ENCODE measurements at places on chromosomes 7 and 10.

DNA sequence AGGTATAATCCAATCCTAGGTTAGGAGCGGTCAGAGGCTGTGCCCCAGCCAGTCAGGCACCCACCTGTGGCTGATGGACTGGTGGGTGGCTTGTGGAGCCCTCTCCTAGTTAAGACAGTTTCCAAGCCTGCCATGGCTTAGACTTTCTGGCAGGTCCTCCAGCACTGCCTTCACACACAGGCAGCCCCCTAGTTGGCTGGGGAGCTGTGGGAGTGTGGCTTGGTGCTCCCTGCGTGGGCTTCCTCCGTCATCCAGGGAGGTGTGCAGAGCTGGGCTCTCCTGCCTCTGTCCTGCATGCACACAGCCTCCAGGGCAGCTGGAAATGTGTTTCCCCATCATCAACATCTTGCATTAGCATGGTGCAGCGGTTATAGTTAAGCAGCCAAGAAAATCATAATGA lies 84.3 kb upstream of the RHEB start:
- DNase-seq, result no peak
- H3K4me3 ChIP-seq, result no peak overlapping the region
- H3K27ac ChIP-seq, result no peak overlapping the region
- H3K27me3 ChIP-seq, result no peaks in the 10 kb centered on the region
- H3K36me3 ChIP-seq, result no peaks in the 10 kb centered on the region

DNA sequence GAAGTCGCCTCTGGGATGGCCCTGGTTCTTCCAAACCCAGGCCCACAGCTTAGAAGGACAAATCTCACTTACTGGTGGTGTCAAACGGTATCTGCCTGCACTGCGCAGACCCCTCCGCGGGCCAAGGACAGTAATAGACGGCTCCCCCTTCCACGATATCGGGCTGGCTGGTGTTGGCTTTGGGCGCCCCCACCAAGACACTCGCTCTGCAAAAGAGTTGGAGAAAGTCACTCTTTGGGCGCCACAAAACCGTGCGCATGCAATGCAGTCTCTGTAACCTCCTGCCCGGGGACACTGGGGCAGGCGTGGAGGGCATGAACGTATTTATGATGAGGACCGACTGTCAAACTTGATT lies 1.1 kb downstream of the ITGA8 start:
- DNase-seq, result no peak
- no peaks in the 10 kb centered on the region for H3K4me1 ChIP-seq
- H3K27ac ChIP-seq, result no peak overlapping the region
- no peaks in the 10 kb centered on the region for H3K27me3 ChIP-seq
- H3K36me3 ChIP-seq, result no peaks in the 10 kb centered on the region
- no peak overlapping the region for H3K4me3 ChIP-seq

GRCh38 chr7:132475037-132475668 lies 101.1 kb downstream of the PLXNA4 start:
- no peak overlapping the region for H3K27ac ChIP-seq
- H3K36me3 ChIP-seq, result no peaks in the 10 kb centered on the region
- no peak overlapping the region for H3K4me3 ChIP-seq
- DNase-seq, result no peak
- no peaks in the 10 kb centered on the region for H3K27me3 ChIP-seq
- H3K4me1 ChIP-seq, result no peaks in the 10 kb centered on the region

- H3K27ac ChIP-seq, result no peak overlapping the region
- no peaks in the 10 kb centered on the region for H3K27me3 ChIP-seq
- H3K36me3 ChIP-seq, result no peaks in the 10 kb centered on the region
- no peak for DNase-seq
- no peak overlapping the region for H3K4me3 ChIP-seq
These were observed 293.2 kb downstream of the GRID1 start for GRCh38 chr10:86073199-86073977.

GRCh38 chr7:73382934-73383503 lies 50.6 kb upstream of the FZD9 start:
- H3K4me3 ChIP-seq, result no peak overlapping the region
- H3K27ac ChIP-seq, result no peak overlapping the region
- DNase-seq, result no peak
- H3K27me3 ChIP-seq, result no peaks in the 10 kb centered on the region
- H3K36me3 ChIP-seq, result no peaks in the 10 kb centered on the region

All from Caco-2 (cell line).